ENCODE measurements at places on chromosomes 3 and 15. TPM values are rescaled to one million over a fixed set of nuclear protein-coding genes. Genes with fewer than 3 reads are reported as not detected.

GRCh38 chr3:191238321-191238817 is 39.3 kb downstream of the OSTN start:
- H3K27ac ChIP-seq: no peak overlapping the region
- DNase-seq: no peak
- H3K4me3 ChIP-seq: no peak overlapping the region

GRCh38 chr3:13251166-13251903 is 168.8 kb downstream of the NUP210 start:
- no peak for DNase-seq
- no peaks in the 10 kb centered on the region for H3K27me3 ChIP-seq
- H3K27ac ChIP-seq: no peak overlapping the region

The CADM2 gene
- 6.6 TPM for total RNA-seq

DNA sequence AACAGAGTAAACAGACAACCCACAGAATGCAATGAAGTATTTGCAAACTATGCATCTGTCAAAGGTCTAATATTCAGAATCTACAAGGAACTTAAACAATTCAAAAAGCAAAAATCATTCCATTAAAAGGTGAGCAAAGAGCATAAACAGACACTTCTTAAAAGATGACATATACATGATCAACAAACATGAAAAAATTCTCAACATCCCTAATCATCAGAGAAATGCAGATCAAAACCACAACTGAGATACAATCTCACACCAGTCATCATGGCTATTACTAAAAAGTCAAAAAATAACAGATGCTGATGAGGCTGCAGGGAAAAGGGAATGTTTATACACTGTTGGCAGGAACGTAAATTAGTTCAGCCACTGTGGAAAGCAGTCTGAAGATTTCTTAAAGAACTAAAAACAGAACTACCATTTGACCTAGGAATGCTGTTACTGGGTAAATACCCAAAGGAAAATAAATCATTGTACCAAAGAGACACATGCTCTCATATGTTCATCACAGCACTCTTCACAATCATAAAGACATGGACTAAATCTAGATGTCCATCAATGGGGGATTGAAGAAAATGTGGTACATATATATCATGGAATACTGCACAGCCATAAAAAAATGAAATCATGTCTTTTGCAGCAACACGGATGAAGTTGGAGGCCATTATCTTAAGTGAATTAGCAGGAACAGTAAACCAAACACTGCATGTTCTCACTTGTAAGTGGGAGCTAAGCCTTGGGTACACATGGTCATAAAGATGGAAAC is 393.3 kb upstream of the CBLB start:
- H3K27ac ChIP-seq: no peak overlapping the region
- no peaks in the 10 kb centered on the region for H3K4me1 ChIP-seq
- no peak for DNase-seq
- no peaks in the 10 kb centered on the region for H3K27me3 ChIP-seq
- H3K36me3 ChIP-seq: no peaks in the 10 kb centered on the region

GRCh38 chr3:96465521-96465920 is 348.9 kb upstream of the EPHA6 start:
- no peaks in the 10 kb centered on the region for H3K4me1 ChIP-seq
- H3K36me3 ChIP-seq: no peaks in the 10 kb centered on the region
- H3K27me3 ChIP-seq: no peaks in the 10 kb centered on the region
- no peak overlapping the region for H3K27ac ChIP-seq

GRCh38 chr15:56484287-56484686 is 19.4 kb upstream of the MNS1 start:
- H3K4me1 ChIP-seq: no peaks in the 10 kb centered on the region
- H3K4me3 ChIP-seq: no peak overlapping the region
- no peaks in the 10 kb centered on the region for H3K27me3 ChIP-seq
- no peak overlapping the region for H3K27ac ChIP-seq

The ARHGAP11A gene
- total RNA-seq: not detected

- DNase-seq: no peak
- H3K4me3 ChIP-seq: no peak overlapping the region
- no peak overlapping the region for H3K27ac ChIP-seq
- no peaks in the 10 kb centered on the region for H3K36me3 ChIP-seq
- peaks cover 5% of the 10 kb centered on the region for H3K4me1 ChIP-seq
- H3K27me3 ChIP-seq: no peaks in the 10 kb centered on the region
Observed at GRCh38 chr15:70608144-70608543, 155.2 kb downstream of the UACA start.

All from uterus (tissue), 4 donors.